ENCODE measurements at places on chromosomes 13 and 19. TPM values are rescaled to one million over a fixed set of nuclear protein-coding genes. Genes with fewer than 3 reads are reported as not detected.

Gene CCDC70
- total RNA-seq = not detected

Gene PCDH17
- 58.2 TPM for total RNA-seq

Gene ANKLE1
- 1.3 TPM for total RNA-seq

Gene SPPL2B
- total RNA-seq = 57.0 TPM

Gene CLPTM1
- 64.5 TPM for total RNA-seq

Gene VSIG10L
- total RNA-seq = 0.63 TPM

Gene ADAT3
- 3.8 TPM for total RNA-seq

Gene OR7A5
- not detected for total RNA-seq
